ENCODE measurements at places on chromosomes 4 and X. TPM values are rescaled to one million over a fixed set of nuclear protein-coding genes. Genes with fewer than 3 reads are reported as not detected.

DNA sequence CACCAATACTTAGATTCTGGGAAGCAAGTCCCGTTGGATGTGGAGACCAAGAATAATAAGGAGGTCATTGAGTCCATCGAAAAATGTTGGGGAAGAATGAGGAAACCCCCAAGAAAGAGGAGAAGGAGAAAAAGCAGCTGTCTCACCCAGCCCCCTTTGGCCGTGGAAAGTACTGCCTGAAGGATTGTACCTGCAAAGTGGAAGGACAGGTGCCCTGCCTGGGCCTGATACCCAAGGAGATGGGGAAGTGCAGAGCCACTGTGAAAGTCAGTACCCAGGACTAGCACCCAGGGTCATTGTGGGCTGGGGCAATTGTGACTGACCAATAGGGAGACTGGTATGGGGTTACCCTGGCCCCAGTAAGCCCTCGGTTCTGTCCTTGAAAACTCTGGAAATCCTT, 13.8 kb upstream of the CFAP299 start:
- no peak for DNase-seq

GRCh38 chrX:38111196-38111595, 104.8 kb downstream of the SYTL5 start:
- no peak for DNase-seq

The NXF2 gene
- total RNA-seq, result not detected

DNA sequence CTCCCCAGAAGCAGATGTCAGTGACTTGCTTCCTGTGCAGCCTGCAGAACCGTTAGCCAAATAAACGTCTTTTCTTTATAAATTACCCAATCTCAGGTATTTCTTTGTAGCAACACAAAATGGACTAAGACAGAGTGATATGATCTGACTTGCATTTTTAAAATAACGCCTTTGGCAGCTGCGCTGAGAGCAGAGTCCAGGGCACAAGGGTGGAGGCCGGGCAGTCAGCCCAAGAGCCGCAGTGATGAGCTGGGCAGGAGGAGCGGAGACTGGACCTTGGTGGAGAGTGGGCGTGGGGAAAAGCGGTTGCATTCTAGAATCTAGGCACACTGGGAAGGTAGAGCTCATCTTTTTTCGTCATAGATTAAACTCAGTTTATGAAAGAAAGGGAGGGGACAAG, 56.5 kb upstream of the ACSL1 start:
- no peak for DNase-seq

The DTHD1 gene
- not detected for total RNA-seq

The FGFR3 gene
- total RNA-seq, result 40.6 TPM
